ENCODE measurements at places on chromosomes 4 and X.

DNA sequence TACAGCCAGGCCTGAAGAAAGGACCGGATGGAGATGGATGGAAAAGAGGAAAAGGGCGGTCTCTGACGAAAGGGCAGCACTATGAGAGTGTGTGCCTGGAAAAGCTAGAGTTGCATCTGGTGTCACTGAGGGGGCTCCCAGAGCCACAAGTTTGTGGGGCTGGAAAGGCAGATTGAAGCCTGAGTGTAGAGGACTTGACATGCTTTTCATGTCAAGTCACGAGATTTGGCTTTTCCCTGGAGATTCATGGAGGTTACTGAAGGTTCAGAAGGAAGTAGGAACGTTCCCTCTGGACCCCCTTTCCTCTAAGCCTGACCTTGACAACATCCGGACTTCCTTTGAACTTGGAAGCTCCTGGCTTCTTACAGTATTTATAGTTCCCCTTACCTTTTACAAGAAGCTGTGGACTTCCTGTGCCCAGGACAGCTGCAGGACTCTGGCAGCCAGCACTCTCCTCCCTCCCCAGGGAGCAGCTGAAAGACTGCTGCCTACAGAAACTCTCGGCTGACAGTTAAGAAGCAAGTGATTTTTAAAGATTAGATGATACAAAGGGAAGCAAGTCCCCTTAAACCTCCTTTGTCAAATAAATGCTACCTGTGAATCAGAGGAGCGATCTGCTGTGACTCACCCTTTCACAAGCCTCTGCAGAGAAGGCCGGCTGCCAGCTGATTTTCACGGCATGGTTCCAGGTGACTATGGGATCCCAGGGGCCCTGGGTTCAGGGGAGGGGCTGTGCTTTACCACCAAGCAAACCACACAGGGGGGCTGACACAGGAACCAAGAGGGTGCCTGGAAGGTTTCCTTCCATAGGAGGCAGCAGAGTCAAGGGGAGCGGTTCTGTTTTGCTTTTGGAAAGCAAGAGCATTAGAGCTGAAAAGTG lies 72.9 kb upstream of the STIM2 start:
- DNase-seq, result no peak

DNA sequence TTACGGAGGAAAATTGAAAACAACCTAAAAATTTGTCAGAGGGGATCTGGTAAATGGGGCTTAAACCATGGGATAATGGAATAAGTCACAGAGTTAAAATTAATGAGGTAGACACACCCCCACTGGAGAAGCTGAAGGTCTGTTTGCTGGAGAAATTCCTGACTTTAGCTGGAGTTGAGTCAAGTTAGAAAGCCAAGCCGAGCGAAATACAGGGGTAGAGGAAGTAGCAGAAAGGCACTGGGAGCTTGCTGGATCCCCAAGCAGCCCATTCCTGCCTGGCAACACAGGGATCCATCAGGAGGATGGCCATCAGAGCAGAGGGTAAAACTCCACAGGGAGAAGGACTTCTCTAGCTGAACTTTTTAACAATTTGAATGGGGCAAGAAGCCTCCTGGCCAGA lies 163.8 kb downstream of the ATRX start:
- no peak for DNase-seq

GRCh38 chr4:184792334-184792733 lies 33.4 kb downstream of the ACSL1 start:
- no peak for DNase-seq

GRCh38 chrX:154046940-154047610 lies 27.4 kb upstream of the IRAK1 start:
- no peak for DNase-seq

DNA sequence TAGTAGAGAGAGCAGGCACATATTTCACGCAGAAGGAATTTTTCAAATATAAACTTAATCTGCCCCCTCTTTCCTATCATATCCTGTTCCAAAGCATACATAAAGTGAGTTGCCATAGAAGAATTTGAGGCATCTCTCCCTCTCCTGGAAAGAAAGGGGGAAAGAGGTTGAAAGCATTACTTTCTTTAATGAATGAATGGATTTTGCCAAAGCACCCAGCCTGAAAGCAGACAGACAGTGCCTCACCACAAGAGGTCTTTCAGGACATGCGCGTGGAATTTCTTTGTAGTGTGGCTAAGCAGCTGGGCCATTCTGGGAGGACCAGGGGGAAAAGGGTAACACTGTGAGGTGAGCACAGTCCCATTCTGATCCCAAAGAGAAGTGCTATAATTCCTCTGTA lies 651.4 kb downstream of the IQCM start:
- DNase-seq, result peak; percentile 52

DNA sequence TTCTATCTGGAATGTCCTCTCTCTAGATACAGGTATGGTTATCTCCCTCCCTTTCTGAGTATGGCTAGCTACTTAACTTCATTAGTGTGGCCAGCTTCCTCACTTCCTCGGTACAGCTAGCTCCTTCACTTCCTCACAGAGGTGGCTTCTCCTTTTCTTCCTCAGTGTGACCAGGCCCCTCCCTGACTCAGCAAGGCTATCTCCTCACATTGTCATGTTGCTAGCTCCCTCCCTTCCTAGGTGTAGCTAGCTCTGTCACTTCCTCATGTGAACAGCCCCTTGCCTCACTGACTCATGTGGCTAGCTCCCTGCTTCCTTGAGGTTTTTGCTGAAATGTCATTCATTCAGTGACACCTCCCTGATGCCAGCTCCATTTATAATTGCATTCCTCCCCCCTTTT lies 67.3 kb upstream of the DDIT4L start:
- DNase-seq, result no peak

DNA sequence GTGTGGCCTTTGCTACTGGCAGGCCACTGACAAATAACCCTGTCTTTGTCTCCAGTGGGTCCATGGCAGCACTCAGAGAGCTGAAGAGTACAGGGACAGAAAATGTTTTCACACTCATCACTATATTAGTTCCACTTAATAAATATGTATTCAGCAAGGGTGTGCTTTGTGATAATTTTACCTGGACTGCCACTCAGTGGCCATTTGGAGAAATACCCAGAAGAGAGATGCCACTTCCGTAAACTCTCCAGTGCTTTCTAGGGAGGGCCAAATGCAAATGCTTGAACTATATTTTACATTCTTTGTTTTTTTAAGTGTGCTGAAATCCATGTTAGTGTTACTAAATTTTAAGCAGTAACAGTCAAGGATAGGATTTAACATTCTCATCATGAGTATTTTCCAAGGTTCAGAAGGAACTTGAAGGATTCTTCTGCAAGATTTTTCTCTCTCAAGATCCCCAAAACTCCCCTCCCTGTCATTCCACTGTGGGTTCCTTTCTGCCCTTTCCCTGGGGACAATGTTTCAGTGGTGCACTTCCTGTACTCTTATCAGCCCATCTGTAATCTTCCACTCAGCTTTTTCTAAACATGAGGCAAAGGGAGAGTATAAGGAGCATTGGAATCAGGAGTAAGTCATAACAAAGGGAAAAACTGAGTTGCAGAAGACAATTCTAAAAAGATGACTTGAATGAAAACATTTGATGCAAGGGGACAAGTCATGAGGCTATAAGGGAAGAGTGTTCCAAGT lies 46.0 kb downstream of the TFDP3 start:
- no peak for DNase-seq

GRCh38 chr4:17447675-17448298 lies 64.1 kb downstream of the QDPR start:
- DNase-seq, result no peak

GRCh38 chrX:39890807-39891206 lies 207.0 kb downstream of the BCOR start:
- no peak for DNase-seq

- DNase-seq, result no peak
These were observed 942.3 kb upstream of the PRKX start for GRCh38 chrX:4655743-4656142.

DNA sequence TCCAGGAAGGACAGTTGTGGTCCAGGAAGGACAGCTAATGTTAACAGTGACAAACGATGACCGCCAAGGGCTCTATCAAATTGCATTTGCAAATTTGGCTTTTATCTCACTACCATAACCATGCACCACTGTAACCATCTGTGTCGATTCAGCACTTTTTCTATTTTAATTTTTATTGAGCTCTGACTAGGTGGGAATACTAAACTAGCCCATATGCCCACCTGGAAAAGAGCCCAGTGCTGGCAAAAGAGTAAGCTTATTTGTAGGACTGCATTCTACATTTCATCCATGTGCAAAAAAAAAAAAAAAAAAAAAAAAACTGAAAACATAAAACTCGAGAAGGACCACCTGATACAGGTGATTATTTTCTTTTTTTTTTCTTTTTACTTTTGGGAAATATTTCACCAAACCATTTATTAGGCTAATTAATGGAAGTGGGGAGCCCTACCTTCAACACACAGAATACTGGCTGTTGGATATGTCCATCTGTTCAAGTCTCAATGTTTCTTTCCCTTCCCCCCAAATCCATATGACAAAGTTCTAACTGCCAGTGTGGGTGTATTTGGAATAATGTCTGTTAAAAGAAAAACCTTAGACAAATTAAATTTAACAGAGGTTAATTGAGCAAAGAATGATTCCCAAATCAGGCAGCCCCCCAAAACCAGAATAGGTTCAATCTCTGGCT lies 99.5 kb upstream of the MXRA5 start:
- no peak for DNase-seq

DNA sequence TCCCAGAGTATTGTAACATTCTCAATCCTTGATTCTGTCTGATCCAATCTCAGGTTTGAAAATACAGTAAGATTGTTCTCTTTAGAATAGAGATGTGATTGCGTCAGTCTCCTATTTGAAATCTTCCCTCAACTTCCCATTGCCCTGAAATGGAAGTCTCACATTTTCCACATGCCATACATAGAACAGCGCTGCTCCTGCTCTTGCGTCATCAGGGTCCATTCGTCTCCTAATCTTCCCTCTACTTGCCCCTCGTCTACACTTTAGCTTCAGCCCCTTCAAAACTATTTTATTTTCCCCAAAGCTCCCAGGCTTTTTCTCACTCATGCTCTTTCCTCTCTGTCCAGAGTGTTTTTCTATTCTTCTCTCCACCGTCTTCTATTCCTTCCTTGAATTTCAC lies 301.7 kb upstream of the MAGEB2 start:
- no peak for DNase-seq

DNA sequence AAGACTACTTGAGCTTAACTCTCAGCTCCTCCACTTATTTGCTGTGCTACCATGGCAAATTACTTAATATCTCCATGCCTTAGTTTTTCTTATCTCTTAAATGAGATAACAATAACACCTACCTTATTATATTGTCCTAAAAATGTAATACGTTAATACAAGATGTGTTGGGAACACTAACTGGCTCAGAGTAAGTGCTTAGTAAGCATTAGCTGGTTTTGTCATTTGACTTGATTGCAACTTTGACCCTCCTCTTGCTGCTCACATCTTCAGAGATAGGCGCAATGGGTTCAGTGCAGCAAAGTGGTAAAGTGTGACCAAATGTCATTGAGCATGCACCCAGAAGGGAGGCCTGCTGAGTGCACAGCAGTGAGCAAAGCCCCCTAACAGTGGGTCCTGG lies 294.5 kb upstream of the CLNK start:
- DNase-seq, result no peak

DNA sequence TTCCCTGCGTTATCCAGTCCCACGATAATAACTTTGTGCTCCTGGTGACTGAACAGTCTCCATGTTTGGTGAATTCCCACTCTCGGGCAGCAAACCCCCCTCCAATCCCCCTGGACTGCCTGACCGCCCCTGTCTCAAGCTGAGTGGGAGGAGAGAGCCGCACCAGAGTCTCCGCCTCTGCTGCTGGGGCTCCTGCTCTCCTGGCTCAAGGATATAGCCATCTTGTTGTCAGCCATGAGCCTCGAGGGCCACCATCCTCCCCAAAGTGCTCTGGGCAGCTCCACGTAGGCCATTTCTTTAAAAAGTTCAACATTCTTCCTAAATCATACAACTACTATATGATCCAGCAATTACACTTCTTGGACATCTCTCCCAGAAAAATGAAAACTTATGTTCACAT lies 49.3 kb upstream of the PGRMC1 start:
- DNase-seq, result no peak
